IPS DF 6.9 (cell line): ENCODE measurements at places on chromosomes 11 and 22.

DNA sequence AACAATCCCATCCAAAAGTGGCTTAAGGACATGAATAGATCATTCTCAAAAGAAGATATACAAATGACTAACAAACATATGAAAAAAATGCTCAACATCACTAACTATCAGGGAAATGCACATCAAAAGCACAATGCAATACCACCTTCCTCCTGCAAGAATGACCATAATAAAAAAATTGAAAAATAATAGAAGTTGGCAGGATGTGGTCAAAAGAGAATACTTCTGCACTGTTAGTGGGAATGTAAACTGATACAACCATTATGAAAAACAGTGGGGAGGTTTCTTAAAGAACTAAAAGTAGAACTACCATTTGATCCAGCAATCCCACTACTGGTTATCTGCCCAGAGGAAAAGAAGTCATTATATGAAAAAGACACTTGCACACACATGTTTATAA lies 77.7 kb upstream of the SC5D start:
- no peak for DNase-seq

- DNase-seq = no peak
Observed at GRCh38 chr22:45210577-45210976, 30.1 kb downstream of the KIAA0930 start.

- no peak for DNase-seq
Observed at GRCh38 chr22:40341604-40342003, 4.7 kb upstream of the ADSL start.

DNA sequence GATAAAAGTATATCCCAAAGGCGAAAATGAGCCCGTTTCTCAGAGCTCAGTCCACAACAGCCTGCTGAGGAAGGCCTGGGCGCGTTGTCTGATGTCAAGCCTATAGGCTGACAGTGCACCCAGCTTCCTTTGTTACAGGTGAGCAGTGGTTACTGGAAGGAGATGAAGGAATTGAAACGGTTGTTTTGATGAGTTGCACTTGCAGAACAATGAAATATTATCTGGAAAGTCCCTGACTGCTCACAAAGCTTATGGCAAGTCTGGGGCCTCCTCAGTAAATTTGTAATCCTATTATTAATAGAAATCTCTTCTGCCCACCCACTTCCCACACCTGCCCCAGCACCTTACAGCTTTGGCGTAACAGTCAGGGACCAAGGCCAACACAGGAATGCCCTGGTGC lies 77.8 kb downstream of the C11orf91 start:
- DNase-seq = no peak

GRCh38 chr11:73860202-73860601 lies 16.4 kb downstream of the COA4 start:
- no peak for DNase-seq

DNA sequence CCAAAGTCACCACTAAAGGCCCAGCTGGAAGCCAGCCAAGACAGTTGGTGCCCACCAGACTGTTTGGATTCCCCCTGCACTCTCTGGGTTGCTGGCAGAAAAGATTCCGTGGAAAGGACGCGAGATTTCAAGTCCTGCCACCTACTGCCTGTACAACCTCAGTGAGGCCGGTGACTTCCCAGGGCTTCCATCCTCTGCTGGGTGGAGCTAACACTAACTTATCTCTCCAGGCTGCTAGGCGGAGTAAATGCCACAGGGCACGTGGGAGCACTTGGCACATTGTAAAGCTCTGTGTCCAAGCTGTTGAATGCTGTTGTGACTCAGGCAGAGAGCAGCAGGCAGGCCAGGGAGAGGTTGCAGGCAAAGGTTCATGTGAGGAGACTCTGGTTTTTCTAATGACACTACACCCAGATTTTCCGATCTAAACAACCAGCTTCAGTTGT lies 50.9 kb upstream of the CDON start:
- no peak for DNase-seq

- DNase-seq = no peak
Observed at GRCh38 chr22:19868773-19869471, 14.2 kb upstream of the GNB1L start.

GRCh38 chr11:44787981-44788380 lies 61.2 kb downstream of the TSPAN18 start:
- no peak for DNase-seq

DNA sequence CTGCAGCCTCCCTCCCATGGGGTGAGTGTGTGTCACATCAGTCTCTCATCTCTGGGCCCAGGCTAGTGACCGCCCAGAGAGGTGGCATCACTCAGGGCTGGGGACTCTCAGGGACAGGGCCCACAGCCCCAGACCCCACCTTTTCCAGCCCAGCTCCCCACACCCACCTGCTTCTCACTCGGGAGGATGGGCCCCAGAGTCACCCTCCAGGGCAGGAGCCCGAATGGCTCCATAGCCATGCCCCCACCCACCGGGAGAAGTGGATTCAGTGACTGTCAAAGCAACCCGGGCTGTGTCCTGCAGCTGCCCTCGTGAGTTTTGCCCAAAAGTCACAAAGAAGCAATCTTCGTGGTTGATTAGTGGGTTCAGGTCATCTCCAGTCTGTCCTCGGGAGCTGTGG lies 26.0 kb downstream of the PARVG start:
- no peak for DNase-seq

- DNase-seq = no peak
Observed at GRCh38 chr22:29128891-29129807, 56.3 kb downstream of the KREMEN1 start.

- DNase-seq = no peak
Observed at GRCh38 chr11:126140926-126141280, 70.5 kb downstream of the RPUSD4 start.

DNA sequence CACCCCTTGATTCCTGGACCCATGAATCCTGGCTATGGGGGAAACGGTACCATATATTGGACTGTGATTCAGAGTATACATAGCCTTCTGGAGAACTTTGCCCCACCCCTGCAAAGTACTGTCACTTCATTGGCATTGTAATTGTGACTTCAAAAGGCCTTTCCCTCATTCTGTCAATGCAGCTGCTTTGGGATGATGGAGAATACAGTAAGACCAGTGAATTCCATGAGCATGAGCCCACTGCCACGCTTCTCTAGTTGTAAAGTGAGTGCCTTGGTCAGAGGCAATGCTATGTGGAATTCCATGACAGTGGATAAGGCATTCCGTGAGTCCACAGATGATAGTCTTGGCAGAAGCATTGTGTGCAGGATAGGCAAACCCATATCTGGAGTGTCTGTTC lies 25.7 kb upstream of the MSANTD2 start:
- no peak for DNase-seq

DNA sequence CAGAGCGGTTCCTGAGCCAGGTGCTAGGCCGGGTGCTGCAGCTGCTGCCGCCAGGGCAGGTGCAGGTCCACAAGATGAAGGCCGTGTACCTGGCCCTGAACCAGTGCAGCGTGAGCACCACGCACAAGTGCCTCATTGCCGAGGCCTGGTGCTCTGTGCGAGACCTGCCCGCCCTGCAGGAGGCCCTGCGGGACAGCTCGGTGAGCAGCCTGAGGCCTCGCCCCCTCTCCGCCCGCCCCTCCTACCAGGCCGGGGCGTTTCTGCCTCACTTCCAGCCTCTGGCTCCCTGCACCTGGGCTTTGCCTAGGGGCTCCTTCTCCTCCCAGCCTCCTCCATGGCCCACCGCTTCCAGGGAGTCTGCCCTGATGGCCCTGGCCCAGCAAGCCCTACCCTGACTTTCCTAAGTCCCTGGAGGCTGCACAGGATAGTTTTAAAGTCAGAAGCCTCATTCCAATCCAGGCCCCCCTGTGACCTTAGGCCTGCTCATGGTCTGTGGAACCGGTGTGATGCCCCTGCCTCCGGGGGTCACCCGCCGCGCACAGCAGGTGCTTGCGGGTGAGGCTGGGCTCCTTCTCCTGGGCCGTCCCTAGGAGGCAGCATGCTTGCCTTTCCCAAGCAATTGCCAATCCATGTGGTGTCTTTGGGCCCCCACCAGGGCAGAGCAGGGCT lies 5.5 kb downstream of the TCIRG1 start:
- no peak for DNase-seq

DNA sequence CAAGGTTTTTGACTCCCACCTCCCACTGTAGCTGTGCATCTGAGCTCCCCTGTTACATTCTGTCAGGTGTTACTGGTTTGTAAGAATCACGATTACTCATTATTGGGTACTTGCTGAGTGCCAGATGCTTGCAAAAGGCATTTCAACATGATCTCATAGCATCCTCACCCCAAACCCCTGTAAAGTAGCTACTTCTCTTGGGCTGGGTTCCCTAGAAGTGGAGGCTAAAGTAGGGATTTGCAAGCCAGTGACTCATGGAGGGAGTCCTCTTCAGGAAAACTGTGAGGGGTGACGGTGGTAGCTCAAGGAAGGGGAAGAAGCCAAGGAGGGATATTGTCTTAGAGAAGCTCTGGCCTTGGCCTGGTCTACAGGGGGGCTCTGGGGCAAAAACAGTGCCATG lies 78.6 kb downstream of the TIMP3 start:
- no peak for DNase-seq

- no peak for DNase-seq
Observed at GRCh38 chr11:126290887-126291286, 8.0 kb downstream of the TIRAP start.

DNA sequence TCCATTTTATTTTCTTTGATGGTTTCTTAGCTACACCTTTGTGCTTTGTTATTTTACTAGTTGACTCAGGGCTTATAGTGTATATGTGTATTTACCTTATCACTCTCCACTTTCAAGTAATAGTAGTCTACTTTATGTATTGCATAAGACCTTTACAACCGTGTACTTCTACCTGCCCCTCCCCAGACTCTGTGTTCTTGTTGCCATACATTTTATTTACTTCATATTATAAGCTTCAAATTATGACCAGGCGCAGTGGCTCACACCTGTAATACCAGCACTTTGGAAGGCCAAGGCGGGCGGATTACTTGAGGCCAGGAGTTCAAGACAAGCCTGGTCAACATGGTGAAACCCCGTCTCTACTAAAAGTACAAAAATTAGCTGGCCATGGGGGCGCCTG lies 28.2 kb upstream of the CTSD start:
- DNase-seq = no peak

GRCh38 chr11:123286761-123287160 lies 91.7 kb upstream of the CLMP start:
- DNase-seq = no peak

- no peak for DNase-seq
Observed at GRCh38 chr11:131906963-131907362, 536.5 kb downstream of the NTM start.

GRCh38 chr22:21876486-21877176 lies 9.2 kb upstream of the MAPK1 start:
- DNase-seq = no peak

GRCh38 chr22:19048531-19048930 lies 73.7 kb downstream of the DGCR2 start:
- no peak for DNase-seq

DNA sequence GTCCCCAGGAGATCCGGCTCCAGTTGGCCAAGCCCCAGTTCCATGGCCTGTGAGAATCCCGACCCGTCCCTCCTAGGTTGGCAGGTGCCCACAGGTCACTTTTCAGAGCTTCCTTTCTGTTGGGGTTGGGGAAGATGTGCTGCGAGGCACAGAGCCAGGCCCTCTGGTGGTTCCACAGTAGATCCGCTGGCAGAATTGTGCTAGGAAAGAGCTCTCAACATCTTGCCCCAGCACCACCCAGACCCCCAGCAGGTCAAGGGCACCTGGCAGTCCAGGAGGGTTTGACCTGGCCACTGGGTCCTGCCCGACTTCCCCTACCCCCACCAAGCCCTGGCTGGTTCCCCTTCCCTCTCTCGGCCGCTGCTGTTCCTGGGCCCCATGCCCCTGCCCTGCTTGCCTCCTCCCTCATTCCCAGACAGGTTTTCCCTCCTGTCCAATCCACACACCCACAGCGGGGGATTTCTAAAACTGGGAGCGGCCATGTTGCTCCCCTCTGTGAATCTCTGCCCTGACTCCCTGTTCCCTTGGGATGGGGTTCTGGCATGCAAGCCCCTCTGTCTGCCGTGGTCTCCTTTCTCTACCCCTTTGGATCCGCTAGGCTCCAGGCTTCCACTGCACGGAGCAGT lies 26.2 kb upstream of the GCAT start:
- no peak for DNase-seq

- DNase-seq = peak; percentile 89
Observed at GRCh38 chr11:47161134-47161854, 15.4 kb downstream of the ARFGAP2 start.

- no peak for DNase-seq
Observed at GRCh38 chr11:23644443-23644842, 784.2 kb upstream of the CCDC179 start.

DNA sequence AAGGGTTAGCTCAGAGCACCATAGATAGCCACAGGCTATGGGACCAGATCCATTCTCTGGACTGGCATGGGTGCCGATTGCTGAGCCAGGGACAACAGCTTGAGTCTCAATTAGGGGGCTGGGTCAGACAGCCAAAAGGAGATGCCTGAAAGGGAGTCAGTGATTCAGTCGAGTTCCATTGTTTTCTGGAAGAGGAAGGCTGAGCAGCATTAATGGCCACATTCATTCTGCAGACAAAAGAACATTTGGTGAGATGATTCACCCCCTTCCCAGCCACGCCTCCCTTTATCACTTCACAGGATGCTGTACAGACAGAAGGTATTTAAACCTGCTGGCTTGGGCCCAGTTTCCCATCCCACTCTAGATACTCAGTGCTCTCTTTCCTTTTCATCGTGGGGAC lies 131.9 kb downstream of the ADAMTS15 start:
- DNase-seq = peak; percentile 20

GRCh38 chr11:117443266-117444186 lies 115.9 kb downstream of the CEP164 start:
- peak; percentile 43 for DNase-seq

DNA sequence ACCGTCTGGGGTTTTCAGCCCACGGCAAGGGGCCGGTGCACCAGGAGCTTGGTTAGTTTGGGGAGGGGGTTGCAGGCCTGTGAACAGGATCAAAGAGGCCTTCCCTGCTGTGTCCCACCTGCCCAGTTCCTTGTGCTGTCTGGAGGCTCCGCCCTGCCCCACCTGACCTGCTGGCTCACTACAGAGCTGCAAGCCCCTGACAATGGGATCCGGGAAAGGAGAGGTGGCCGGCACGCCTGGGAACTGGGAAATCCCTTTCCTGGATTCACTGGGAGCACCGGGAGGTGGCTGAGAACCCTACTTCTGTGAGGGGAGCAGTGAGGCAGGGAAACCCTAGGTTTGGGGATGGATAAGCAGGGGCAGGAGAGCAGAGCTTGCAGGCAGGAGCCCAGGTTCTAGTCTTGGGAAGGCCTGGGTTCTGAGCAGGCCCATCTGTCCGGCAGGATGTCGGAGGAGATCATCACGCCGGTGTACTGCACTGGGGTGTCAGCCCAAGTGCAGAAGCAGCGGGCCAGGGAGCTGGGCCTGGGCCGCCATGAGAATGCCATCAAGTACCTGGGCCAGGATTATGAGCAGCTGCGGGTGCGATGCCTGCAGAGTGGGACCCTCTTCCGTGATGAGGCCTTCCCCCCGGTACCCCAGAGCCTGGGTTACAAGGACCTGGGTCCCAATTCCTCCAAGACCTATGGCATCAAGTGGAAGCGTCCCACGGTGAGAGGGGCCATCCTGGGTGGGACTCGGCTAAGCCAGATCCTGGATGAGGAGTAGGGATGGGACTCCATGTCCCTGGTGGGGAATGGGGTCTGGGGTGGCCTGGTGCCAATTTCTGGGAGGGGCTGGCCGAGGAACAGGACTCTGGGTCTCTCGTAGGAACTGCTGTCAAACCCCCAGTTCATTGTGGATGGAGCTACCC lies 786 bp downstream of the CAPN1 start:
- DNase-seq = no peak

- DNase-seq = no peak
Observed at GRCh38 chr11:39236916-39237315, 2222.5 kb downstream of the LRRC4C start.
